Stimulated activated CD4-positive, alpha-beta T cell treated with anti-CD3 and anti-CD28 coated beads, Interleukin-15, amount 100 ng/mL, for 24 hours (primary cell): ENCODE measurements at places on chromosomes 3 and 15.

DNA sequence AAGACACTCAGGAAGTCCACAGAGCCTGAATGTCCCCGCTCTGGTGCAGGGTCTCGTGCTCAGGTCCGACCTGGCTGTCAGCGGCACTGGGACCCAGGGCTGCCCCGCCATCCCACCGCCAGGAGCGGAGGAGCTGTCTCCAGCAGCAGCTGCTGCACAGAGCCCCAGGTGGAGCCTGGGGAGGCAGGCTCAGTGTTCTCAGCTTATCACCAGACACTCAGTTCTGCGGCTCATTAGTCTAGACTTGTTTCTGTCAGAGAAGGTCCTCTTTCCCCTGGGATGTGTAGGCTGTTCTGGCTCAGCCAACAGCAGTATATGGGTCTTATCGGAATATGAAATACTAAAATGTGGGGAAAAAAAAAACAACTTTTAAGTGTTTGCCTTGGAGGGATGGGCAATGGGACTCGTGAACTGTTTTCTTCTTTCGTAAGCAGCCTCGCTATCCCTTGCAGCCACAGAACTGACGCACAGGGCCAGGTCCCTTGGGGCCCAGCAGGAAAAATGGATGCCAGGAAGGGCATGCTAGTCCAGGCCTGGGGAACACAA, 75.9 kb downstream of the KLF13 start:
- no peak for DNase-seq

GRCh38 chr15:91885054-91885453, 31.5 kb downstream of the SLCO3A1 start:
- no peak for DNase-seq

DNA sequence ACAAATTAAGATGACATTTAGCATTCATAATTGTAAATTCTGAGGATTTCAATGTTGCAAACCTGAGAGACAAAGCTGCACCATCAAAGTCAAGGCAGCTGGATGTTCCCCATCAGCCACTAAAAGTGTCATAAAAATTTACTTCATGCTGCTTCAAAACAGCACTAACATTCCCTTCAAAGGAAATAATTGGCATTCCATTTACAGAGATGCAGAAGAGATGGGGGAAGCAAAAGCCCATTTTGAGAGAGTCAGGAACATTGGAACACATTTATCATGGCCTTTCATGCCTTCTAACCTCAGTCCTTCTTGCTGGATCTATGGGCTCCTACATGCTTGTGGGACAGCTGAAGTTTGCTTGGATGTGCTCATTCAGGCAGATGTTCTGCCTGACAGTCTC, 6.4 kb upstream of the TMEM158 start:
- no peak for DNase-seq

- no peak for DNase-seq
Observed at GRCh38 chr15:68380456-68380855, 51.5 kb downstream of the ITGA11 start.

DNA sequence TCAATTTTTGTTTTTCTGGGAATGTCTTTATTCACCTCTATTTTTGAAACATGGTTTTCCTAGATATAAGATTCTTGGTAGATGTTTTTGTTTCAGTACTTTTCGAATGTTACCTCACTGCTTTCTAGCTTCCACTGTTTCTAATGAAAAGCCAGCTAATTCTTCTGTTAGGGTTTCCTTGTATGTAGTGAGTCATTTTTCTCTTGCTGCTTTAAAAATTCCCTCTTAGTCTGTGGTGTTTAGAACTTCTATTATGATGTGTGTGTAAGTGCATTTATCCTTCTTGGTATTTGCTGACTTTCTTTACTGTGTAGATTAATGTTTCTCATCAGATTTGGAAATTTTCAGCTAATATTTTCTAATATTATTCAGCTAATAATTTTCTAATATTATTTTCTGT, 151.1 kb upstream of the OSTN start:
- DNase-seq = no peak

GRCh38 chr15:37995461-37996347, 61.3 kb downstream of the TMCO5A start:
- DNase-seq = no peak

GRCh38 chr3:129577925-129578786, 28.3 kb downstream of the PLXND1 start:
- DNase-seq = no peak

DNA sequence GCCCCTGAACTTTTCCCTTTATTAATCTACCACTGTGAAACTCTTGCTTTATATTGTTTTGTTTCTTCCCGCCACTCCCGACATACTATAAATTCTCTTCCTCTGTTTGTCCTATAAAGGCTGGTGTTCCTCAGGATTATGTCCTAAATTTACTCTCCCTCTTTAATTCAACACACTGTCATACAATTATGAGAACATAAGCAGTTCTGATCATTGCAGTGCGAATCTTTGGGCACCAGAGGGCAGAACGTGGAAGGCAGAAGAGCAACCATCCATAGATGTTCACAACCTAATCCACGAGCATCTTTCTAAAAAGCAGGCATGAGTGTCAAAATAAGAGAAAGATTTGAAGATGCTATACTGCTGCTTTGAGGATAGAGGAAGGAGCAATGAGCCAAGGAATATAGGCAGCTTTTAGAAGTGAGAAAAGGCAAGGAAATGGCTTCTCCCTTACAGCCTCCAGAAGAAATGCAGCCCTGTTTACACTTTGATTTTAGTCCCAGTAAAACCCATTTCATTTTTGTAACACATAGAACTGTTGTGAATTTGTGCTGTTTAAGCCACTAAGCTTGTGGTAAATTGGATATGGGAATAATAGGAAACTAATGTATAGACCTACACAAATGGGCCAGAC, 179.4 kb downstream of the GBE1 start:
- peak; percentile 30 for DNase-seq

GRCh38 chr3:45441584-45442310, 53.4 kb downstream of the LARS2 start:
- DNase-seq = no peak

DNA sequence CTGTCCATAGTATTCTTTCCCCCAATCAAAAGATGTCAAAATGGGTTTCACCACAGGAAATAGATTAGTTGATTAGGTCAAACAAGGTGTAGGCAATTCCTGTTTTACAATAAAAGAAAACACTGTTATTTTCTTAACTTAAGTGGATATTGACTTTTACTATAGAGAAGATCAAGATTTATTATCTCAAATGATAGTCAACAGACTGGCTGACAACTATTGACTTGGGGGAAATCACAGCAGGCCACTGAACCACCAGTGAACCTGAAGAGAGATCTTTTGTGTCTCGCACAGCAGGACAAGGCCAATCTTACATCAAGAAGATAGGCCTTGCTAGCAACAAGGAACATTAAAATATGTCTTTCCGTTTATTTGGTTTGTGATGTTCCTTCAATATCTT, 1187.6 kb downstream of the SI start:
- no peak for DNase-seq

GRCh38 chr3:48427630-48427962, 2.3 kb downstream of the PLXNB1 start:
- DNase-seq = no peak

- no peak for DNase-seq
Observed at GRCh38 chr3:43858294-43858701, 167.6 kb downstream of the ABHD5 start.

GRCh38 chr15:53830707-53831386, 71.4 kb upstream of the WDR72 start:
- DNase-seq = no peak

- no peak for DNase-seq
Observed at GRCh38 chr3:47573190-47574172, 5.2 kb downstream of the CSPG5 start.

DNA sequence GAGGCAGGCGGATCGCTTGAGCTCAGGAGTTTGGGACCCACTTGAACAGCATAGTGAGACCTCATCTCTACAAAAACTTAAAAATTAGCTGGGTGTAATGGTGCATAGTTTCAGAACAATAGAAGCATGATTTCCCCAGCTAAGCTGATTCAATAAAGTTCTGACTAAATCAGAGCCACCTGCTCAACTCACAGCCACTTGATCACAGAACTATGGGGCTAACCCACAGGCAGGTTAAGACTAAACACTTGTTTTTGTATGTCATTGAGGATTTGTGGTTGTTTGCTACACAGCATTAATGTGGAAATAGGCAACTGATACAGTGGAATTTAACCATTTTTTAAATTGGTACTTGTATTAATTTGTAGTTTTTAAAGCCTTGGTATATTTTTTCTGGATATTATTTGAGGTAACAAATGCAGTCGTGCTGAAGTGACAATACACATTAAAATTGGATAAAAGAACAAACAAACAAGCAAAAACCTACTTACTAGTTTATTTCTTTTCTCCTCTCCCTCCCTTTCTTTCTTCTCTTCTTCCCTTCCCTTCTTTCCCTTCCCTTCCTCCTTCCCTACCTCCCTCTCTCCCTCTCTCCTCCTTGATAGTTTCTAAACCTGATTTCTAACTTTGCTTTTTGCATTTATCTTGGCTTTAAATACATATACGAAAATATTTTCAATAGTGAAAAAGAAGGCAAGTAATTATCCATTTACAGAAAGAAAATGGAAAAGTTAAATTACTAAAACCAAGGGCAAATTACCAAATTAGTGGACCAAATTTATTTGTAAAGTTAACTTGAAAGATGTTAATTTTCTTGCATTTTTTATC, 32.1 kb downstream of the OXSM start:
- no peak for DNase-seq

DNA sequence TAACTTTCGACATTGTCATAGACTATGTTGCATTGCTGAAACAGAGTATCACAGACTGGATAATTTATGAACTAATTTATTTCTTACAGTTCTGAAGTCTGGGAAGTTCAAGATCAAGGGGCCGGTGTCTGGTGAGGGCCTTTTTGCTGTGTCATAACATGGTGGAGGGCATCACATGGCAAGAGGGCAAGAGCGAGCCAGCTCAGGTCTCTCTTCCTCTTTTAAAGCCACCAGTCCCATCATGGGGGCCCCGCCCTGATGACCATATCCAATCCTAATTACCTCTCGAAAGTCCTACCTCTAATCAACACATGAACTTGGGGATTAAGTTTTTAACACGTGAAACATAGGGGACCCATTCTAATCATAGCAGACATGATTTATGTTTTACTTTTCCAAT, 33.5 kb upstream of the DCUN1D1 start:
- DNase-seq = no peak

- no peak for DNase-seq
Observed at GRCh38 chr3:124316034-124316287, 324.0 kb upstream of the ROPN1 start.

DNA sequence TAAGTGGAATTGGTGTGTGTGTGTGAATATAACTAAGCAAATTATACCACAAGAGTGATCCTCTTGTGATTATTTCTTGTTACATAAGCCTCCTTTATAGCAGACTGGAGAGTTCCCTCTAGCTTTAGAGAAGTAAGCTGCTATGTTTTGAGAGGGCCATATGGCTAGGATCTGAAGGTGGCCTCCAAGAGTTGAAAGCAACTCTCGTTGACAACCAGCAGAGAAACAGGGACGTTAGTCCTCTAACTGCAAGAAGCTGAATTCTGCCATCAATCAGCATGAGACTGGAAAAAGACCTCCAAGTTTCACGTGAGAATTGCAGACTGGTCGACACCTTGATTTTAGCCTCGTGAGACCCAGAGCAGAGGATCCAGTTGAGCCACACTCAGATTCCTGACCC, 278.5 kb upstream of the ZNF717 start:
- DNase-seq = no peak

DNA sequence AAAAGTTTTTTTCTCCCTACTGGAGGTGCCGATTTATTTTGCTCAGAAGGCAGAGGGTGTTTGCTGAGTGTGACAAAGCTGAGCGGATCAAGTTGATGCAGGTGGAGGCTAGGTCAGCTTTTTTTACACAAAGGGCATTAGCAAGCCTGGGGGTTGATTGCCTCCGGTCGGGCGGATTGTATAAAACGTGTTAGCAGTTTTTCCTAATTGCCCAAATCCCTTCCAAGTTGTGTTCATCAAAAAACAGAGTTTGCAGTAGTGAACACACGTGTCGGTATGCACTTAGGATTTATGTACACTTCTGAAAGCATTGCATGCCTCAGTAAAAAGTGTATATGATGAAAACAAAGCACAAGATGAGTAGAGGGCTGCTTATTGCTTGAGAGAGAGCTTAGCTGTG, 2.6 kb downstream of the GPR160 start:
- no peak for DNase-seq

DNA sequence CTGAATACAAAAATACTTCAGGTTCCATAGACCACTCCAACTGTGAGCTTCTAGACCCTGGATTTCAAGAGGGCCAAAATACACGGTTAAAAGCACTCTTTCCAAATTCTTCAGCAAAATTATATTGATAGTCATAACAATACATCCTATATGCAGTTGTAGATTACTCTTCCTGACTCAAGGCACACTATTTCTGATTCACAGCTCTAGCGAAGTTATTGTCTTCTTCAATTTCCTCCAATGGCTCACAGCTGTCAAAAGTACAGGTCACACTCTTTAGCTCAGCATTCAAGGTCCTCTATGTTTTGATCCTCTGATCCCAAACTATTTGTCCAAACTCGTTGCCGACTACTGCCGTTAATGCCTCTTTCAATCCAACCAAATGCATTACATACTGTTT, 13.5 kb upstream of the CCDC80 start:
- no peak for DNase-seq

- no peak for DNase-seq
Observed at GRCh38 chr15:72585476-72586058, 68.9 kb upstream of the GOLGA6B start.

DNA sequence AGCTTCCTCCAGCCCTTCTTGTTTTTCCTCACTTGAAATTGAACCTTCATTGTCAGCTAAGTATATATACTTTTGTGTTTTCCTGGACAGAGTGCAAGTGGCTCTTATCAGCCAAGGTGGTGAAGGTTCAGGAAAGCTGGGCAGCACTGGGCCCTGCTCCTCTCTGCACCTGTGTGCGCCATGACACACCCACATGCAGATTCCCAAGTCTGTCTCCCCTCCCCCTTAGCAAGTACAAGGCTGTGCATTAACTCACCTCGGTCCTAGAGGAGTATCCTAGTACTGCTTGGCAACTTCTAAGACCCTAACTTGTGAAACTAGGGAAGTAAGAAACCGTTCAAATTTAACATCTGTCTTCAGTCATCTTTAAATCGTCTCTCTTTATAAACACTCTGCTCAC, 85.8 kb downstream of the SLC49A4 start:
- DNase-seq = no peak

DNA sequence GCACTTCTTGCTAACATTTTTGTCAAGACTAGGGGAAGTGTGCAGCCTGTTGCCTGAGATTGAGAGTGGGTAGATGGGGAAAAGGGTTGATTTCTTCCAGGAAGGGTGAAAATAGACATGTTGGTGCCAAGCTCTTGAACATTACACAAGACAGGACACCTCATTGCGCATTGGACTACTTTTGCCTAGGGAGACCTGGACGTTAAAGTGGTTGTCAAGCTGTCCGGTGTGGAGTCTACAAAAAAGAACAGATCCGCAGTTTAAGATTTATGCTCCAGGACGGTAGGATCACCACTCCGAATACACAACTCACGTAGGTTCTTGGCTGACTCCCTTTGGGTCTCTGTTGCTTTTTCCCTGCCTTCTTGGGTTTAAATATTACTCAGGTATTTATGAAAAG, 56.3 kb upstream of the LRIG1 start:
- DNase-seq = no peak

GRCh38 chr15:101060576-101061551, 141.7 kb downstream of the LRRK1 start:
- no peak for DNase-seq
